ENCODE measurements at places on chromosomes 12 and 14.
A peak's percentile ranks its signal among the peaks of the same experiment; 100 is the strongest.

- no peak for DNase-seq
Measured at GRCh38 chr12:128814411-128815261, 9.1 kb downstream of the SLC15A4 start.

GRCh38 chr12:28051516-28052354 lies 79.2 kb upstream of the PTHLH start:
- DNase-seq, result no peak

DNA sequence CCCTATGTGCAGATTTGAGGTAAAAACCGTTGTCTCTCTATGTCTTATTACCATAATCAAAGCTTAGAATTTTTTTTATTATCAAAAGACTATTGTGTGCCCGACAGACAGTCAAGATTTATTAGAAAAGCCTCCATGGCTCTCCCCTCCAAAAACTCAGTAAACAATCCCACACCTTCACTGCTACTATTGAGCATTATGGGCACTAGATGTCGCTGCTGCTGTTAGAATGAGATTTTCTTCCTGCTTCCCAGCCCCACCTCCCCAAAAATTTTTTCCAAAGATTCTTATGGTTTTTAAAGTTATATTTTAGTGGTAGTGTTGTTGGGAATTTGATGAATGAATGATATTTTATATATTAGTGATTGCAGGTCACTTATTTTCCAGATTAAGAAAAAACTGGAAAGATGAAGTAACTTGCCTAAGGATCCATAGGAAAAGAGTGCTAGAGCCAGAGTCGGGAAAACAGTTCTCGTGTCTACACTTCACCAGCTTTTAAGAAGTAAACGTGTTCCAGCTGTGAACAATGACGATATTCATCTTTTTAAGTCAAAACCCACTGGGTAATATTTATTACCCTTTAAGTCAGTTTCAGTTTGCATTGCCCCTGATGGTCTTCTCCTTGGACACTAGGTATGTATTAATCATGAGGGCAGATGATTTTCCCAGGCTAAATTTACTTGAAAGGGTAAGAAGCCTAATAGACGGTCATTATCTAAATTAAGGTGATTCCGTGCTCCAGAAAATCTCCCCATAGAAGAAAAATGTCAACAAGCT lies 12.2 kb upstream of the FOXG1 start:
- no peak for DNase-seq

- no peak for DNase-seq
Measured at GRCh38 chr12:92233346-92234015, 87.8 kb upstream of the BTG1 start.

DNA sequence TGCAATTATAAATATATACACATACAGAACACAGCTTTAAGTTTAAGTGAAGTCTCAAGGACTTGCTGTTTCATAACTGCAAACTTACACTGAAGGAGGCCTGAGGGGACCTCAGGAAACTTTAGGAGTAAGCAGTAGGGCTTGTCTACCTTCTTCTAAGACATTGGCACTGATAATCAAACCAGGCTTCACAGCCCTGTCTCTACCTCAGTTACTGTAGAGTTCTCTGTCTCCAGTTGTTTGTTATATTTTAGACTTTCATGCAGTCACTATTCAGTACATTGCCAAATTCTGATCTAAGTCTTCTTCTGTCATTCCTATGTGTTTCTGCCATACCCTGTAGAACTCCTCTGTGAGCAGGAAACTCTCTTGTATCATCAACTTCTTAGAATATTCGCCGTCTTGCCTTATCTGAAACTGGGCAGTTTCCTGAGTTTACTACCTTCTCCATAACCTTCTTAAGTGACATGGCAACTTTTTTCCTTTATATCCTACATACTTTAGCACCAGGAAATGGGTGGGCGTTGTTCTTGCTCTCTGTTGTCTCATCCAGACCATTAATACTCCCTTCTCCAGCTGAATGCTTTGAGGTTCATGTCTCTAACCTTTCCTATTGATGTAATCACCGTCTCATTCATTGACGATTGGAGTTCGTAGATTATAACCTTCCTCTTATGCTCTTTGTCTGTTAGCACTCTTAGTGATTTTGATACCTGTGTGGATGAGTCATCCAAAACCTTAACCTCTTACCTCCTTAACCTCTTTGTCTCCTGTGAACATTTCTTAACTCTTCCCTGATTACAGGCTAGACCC lies 11.4 kb downstream of the APAF1 start:
- no peak for DNase-seq

DNA sequence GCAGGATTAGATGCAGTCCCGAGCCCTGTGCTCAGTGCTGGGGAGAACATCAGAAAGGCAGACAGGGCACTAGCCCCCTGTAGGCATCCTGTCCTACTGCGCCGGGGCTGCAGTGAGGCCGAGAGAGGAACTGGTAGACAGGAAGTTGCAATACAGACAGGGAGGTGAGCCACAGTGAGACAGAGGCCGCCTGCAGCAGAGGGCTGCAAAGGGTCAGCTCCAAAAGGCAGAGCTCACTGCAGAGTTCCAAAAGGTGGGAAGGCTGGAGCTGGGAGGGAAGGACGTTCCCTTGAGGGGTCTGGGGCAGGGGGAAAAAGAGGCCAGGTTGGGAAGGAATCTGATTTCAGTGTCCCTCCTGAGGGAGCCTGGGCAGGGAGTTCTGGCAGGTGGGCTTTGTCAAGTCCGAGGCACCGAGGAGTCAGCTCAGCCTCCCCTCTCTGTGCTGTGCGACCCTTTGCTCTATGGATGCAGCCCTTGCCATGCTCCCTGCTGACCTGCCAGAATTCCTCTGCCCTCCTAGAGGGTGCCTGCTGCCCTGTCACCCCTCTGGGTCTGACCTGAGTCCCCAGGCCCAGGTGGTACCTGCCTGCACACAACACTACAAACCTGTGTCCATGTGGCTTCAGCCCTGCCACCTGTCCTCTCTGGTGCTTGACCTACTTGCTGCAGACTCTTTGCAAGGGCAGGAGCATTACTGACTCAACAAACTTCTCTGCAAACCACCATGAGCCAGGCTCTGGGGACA lies 63.5 kb downstream of the PRMT8 start:
- no peak for DNase-seq

GRCh38 chr14:52926953-52927352 lies 23.9 kb downstream of the FERMT2 start:
- peak; percentile 37 for DNase-seq

- DNase-seq, result no peak
Measured at GRCh38 chr12:132739600-132740312, 21.9 kb downstream of the ANKLE2 start.

DNA sequence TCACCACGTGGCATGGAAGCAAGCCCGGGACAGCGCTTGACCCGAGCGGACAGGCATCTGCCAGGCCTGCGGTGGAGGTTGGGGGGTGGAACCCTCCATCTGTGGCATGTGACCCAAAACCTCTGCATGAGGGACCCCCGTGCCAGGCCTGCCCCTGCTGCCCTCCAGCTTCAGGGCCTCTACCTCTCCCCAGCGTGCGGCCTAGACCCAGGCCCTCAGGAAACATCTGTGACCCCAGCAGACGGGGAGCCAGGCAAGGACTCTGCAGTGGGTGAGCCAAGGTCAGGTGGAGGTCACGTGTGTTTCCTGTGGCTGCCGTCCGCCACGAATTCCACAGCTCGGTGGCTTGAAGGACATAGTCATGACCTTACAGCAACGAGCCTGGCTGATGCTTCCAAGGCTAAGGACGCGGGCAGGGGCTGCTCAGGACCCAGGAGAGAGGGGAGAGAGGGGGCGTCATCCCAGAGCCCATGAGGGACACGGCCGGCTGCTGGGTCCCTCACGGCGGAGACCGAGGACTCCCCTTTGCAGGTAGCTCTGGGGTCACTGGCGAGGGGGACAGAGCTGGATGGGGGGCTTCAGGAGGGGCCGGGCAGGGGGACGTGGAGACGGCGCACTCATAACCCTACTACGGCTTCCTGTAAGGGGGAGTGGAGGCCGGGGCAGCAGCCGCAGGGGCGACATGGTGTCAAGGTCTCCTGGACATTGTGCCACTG lies 91.5 kb downstream of the GALNT9 start:
- DNase-seq, result peak; percentile 36

DNA sequence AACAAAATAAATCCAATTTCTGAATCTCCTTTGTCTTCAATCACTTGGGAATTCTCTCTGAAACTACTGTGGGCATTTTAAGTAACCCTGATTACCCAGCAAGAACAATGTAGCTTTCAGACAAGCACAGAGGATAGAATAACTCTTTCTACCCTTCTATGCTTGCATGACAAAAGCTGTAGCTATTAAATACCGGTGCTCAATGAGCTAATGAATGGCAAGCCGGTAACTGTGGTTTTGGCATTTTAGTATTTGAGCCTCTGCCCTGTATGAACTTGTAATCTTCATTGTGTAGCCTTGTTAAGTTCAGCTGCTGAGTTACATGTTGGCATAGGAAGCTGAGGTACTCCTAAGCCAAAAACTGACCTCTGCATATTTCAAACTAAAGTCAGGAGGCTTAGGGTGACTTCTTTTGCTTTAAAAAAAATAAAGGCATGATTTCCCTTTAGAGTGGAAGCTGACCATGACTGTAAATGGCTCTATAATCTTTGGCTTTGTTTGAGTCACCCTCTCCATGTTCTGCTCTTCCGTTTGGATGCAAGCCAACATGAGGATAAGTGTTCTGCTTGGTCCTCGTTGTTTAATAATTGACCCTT lies 171.0 kb upstream of the HIF1A start:
- peak; percentile 65 for DNase-seq

- peak; percentile 12 for DNase-seq
Measured at GRCh38 chr14:88470542-88471440, 84.0 kb downstream of the PTPN21 start.

GRCh38 chr14:74735125-74735524 lies 22.2 kb downstream of the FCF1 start:
- no peak for DNase-seq

- no peak for DNase-seq
Measured at GRCh38 chr12:106673141-106673540, 90.3 kb downstream of the RFX4 start.

- DNase-seq, result no peak
Measured at GRCh38 chr12:11499806-11500187, 104.4 kb upstream of the PRB2 start.

DNA sequence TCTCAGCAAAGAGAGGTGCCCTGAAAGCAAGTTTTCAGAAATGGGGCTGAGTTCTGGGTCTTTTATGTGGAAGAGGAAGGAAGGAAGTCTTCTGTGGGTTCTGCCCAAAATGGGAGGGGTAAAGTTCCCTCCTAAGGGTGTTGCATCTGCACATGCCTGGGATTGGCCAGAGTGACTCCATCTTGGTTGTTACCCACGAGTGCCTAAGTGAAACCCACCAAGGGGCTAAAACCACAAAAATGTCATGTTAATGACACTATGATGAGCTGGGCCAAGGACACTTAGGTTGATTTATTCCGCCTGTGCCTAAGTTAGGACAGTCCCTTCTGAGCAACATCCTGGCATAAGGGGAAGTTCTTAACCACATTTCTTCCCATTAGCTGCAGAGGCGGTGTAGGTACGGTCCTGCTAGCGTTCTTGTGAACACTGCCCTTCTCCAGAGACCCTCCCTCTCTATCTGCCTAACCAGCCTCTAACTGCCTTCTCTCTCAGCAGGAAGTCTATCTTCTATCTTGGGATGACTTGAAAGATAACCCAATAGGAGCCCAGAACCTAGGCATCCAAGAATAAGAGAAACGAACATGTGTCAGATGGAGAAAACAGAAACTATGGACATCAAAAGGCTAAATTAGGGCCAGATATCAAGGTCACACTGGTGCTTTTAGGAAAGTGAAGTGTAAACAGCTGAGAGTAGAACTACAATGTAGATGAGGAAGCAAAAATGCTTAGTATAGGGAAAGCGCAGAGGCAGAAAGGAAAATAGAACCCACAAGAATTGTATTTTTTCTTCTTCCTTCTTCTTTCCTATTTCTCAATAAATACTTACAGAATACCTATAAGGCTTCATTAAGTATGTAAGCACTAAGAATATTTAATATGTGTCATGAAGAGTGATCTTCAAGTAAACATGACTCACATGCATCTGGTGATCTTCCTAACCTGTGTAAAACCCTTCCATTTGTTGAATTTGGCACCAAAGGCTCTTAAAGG lies 104.2 kb upstream of the AMN1 start:
- DNase-seq, result no peak

DNA sequence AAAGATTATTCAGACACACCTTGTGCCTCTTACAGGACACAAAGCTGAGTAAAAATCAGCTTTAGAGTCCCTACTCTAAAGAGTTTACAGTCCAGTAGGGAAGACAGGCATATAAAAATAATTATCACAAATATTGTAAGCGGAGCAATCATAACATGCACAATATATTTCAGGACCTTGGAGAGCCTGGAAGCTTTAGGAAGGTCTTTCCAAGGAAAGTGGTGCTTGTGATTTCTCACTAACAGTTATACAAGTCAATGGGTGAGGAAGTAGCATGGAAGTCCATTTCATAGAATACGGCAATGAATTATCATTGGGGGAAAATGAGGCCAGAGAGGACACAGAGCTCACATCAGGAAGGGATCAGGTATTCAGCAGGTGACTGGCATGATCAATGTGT lies 268.3 kb downstream of the C12orf50 start:
- no peak for DNase-seq

GRCh38 chr12:68455691-68456345 lies 123.7 kb upstream of the MDM1 start:
- DNase-seq, result no peak

GRCh38 chr12:105477873-105478272 lies 147.4 kb downstream of the C12orf75 start:
- DNase-seq, result no peak

DNA sequence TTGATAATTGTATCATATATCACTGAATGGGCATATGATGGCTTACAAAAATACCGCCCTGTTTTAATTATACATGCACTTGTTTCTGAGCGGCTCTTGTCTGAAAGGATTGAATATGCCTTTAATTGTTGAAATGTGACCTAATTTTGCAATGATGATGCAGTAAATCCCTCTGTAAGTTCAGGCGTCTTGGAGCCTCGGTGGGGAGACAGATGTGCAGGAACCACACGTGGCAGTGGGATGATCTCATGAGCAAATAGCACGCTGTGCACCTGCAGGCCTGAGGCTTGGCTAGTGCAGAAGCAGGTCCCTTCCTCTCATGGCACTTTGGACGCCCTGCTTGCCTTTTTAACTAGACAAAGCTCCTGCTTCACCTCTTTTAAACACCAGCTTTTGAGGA lies 49.3 kb upstream of the ASPG start:
- DNase-seq, result no peak

- DNase-seq, result no peak
Measured at GRCh38 chr14:103030741-103031565, 26.4 kb downstream of the CDC42BPB start.

DNA sequence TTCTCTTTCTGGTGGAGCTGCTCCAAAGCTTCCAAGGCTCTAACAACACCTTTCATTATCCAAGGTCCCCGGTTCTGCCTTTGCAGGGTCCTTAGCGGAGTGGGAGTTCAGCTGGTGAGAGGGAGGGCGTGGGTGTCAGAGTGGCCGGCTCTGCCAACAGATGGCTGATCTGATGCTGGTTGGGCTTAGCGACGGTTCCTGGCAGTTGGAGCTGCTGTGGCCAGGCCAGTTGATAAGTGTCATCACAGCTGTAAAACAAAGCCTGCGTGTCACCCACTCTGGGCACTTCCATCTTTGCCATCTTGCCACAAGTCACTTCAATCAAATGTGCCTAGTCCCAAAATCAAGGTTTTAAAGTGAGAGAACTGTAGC lies 36.3 kb downstream of the RIN3 start:
- peak; percentile 57 for DNase-seq
